HFFc6 (cell line): ENCODE measurements at places on chromosomes 3 and 15. TPM values are rescaled to one million over a fixed set of nuclear protein-coding genes. Genes with fewer than 3 reads are reported as not detected.

Gene TMEM212
- not detected in 3 replicates for total RNA-seq

Gene IL5RA
- total RNA-seq, result not detected in 3 replicates

Gene FGD5
- total RNA-seq, result not detected in 3 replicates

Gene ATP13A5
- total RNA-seq, result not detected in 3 replicates

Gene MME
- 49.5 to 85.5 TPM (median 55.0 TPM) in 3 replicates for total RNA-seq

Gene PPARG
- 3.6 to 3.9 TPM (median 3.7 TPM) in 3 replicates for total RNA-seq

Gene LRRK1
- total RNA-seq, result 10.9 to 13.6 TPM (median 13.4 TPM) in 3 replicates

Gene PPIB
- total RNA-seq, result 1,000 to 1,354 TPM (median 1,074 TPM) in 3 replicates

Gene SEMA6D
- 2.0 and 2.5 TPM in 2 replicates for total RNA-seq

Gene ASB14
- not detected in 3 replicates for total RNA-seq
